Cardiac fibroblast (primary cell): ENCODE measurements at places on chromosomes 2 and 18.
A peak's percentile ranks its signal among the peaks of the same experiment; 100 is the strongest.

- peak; percentile 79 for DNase-seq
Observed at GRCh38 chr2:238256594-238257104, 16.8 kb upstream of the HES6 start.

GRCh38 chr2:235146871-235147565 is 195.2 kb downstream of the SH3BP4 start:
- no peak for DNase-seq

GRCh38 chr2:236162031-236162845 is 5.9 kb downstream of the GBX2 start:
- DNase-seq, result no peak

GRCh38 chr2:223328578-223328977 is 273.6 kb downstream of the SCG2 start:
- no peak for DNase-seq

DNA sequence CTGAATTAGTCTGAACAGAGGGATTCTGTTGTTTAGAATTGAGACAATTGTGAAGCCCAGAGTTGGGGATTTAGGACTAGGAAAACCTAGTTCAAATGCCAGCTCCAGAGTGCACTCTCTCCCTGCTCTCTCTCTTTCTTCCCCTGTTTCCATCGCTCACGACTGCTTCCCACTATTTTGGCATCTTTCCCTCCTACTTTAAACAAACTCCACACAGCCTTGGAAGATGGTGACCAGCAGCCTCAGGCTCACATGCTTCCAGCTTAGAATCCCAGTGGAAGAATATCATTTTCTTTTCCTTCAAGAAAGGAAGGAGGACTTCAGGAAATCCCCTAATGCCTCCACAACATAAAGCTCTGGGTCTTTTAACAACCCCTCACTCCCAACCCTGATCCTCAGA is 6.1 kb upstream of the DNMT3A start:
- DNase-seq, result no peak

DNA sequence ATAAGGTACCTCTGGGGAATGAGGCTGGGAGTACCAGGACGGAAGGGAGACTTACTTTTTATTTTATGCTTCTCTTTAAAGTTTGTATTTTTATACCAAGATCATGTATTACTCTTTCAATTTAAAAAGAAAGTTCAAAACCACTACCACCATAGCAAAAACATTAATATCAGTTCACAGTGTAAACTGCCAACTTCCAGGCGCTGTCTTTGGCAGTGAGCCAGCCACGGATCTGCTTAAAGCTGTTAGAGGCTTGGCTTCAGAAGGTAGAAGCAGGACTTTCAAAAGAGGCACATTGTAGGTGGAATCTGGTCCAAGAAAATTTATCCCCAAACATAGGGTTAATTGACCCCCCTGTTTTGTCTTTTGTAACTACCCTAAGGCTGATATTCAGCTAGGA is 74.8 kb downstream of the B3GNT2 start:
- peak; percentile 71 for DNase-seq

GRCh38 chr2:229715895-229716507 is 1.6 kb upstream of the DNER start:
- DNase-seq, result peak; percentile 19

GRCh38 chr2:186607660-186608324 is 17.9 kb downstream of the ITGAV start:
- no peak for DNase-seq

DNA sequence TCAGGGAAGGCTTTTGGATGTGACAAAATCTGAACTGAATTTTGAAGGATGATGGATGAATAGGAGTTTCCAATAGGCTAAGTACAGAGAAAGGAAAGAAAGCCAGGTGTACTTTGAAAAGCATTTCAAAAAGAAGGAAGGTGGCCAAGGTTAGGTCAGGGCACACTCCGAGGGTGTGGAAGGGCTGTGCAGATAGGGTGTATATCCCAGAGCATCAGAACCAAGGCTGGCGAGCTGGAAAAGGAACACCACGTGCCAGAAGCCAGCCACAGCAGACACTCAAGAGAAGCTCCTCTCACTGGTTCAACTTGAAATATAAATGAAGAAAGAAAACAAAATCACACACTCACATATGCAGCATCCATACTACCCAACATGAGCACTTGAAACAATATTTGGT is 51.0 kb downstream of the RPL31 start:
- DNase-seq, result no peak

GRCh38 chr2:33029926-33030325 is 83.2 kb downstream of the LTBP1 start:
- DNase-seq, result no peak

DNA sequence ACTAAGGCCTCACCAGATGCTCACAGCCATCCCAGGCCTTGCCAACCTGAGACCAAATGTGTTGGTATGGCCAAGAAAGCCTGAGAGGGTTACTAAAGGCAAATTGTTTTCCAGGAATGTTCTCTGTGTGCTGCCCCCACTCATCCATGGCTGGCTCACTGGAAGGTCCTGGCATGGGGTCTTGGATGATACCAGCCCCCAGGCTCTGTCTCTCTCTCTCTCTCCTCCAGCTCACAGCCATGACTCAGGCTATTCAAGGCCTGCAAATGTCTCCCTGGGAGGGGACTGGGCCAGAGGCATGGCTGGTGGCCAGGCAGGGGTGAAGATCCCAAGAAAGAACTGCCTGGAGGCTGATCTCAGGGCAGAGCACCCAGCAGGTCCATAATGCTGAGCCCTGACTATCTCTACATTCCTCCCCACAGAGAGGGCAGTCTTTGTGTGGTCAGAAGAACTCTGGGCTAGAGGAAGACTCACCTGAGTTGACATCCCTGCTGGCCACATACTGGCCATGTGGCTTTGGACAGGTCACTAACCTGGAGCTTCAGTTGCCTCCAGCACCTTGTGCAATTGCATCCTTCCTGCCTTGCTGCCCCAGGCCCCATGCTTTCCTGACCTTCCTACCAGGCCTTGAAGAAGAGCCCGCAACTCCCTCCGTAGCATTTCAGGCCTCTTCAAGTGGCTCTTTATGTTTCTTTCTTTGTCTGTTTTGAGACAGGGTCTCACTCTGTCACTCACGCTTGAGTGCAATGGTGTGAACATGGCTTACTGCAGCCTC is 150.4 kb downstream of the ZFP36L2 start:
- peak; percentile 89 for DNase-seq

- DNase-seq, result peak; percentile 16
Observed at GRCh38 chr2:27583390-27583915, 611 bp downstream of the ZNF512 start.
